ENCODE measurements at places on chromosomes 7 and 10.

DNA sequence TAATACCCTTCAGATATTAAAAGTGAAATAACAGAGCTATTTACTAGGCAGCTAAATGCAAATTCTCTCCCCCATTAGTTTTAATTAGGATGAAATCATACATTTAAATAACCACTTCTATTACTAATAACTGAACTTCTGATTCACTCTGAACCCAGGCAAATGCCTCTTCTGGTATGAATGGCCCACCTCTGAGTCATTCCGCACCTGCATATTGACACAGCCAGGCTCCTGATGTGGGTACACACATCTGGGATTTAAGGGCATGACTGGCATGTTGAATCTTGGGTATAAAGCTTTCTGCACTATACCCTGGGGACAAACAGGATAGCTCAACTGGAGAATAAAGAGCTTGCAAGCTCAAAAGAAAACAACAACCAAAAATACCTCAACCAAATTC, 140.9 kb downstream of the AUTS2 start:
- peak; percentile 25 for DNase-seq

DNA sequence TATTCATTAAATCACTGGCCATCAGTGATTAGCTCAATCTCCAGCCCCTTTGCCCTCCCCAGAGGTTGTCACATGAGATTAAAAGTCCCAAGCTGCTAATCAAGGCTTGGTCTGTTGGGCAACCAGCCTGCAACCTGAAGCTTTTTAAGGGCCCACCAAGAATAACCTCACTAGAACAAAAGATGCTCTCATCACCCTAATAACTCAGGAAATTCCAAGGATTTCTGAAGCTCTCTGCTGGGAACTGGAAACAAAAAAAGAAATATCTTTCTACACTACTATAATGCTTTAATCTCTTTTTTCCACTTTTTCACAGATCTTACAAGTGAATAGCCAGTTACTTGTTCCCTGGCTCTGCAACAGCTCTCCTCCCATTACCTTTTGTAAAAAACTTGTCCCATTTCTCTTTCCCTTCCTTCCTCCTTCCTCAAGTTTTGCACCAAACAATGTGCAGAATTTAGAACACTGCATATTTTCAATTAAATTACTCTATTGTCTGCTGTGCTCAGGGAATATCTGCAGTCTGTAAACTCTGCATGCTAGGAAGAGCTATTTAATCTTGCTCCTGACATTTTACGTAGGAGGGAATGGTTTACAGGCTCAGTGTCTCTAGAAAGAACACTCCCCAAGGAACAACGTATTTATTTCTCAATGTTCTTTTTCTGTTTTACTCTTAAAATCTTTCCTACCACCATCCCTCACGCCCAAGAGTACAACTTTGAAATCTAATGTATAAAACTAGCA, 169.1 kb downstream of the IMMP2L start:
- no peak for DNase-seq

DNA sequence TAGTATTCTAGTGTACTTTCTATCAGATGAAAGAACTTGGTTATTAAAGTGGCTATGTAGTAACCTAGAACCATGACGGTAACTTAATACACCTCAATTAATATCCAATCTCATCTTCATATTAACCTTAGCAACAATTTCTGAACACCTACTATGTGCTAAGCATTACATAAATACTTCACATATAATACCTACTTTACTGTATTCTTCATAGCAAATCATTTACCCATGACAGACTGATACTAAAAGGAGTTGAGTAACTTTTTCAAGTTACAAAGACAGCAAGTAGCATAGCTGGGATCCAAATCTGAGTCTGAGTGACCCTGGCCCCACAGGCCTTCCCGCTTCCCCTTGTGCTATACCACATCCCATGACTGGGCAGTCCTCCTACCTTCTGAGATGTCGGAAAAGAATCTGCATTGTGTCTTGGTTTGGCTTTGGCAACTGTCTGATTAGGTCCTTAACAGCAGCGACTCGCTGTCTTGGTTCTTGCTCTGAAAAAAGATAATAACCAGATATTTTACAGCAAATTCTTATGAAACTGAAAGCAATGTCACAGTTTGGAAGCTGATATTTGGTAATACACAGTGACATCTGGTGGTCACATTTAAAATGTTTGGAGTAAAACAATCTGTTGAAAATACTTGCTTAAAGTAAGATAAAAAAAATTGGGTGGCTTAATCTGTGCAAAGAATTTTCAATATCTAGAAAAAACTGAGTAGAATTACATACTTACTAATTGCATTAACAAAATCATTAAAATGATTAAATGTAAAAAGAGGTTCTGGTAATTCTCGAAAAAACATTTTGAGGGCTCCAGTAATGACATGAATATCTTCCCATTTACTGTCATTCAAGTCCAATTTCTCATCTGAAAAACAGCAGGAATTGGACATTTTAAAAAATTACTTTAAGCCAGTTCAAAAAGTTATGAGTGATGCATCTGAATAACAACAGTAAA, 120.1 kb downstream of the ARHGAP12 start:
- no peak for DNase-seq

DNA sequence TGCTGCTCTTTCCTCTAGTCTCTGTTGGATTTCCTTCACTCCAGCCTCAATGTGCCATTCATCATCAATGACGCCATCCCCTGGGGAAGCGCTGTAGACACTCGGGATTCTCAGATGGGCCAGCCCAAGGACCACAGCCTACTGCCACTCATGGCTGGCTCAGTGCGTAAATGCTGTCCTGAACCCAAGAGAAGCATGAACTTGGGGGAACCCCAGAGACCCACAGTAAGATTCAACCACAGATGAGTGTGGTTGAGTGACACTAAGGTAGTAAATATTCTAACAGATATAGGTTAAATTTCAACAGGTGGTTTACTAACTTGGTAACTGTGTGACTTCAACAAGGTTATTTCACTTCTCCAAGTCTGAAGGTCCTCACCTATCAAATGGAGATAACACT, 304.1 kb downstream of the GRM8 start:
- DNase-seq, result no peak

GRCh38 chr7:8190119-8190895, 71.7 kb downstream of the ICA1 start:
- DNase-seq, result no peak

DNA sequence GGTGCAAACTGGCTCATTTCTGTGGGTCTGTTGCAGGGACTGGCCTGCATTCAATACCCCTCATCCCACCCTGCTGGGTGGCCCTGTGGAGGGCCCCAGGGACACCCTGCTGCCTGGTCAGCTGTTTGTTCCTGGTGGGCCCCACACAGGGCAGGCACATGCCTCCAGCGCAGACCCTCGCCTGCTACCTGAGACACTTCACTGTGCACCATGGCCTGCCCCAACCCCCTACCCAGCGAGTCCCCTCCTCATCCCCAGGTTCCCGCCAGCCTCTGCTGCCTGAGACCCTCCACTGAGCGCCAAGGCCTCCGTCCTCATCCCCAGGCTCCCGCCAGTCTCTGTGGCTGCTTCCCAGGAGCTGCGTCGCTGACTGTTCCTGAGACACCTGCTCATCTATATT, 16.8 kb downstream of the GPR146 start:
- DNase-seq, result no peak

GRCh38 chr10:61857746-61858145, 43.8 kb upstream of the ARID5B start:
- DNase-seq, result no peak

- no peak for DNase-seq
Observed at GRCh38 chr7:116873619-116874018, 11.2 kb downstream of the CAPZA2 start.

- no peak for DNase-seq
Observed at GRCh38 chr7:37645282-37646050, 38.1 kb upstream of the GPR141 start.

DNA sequence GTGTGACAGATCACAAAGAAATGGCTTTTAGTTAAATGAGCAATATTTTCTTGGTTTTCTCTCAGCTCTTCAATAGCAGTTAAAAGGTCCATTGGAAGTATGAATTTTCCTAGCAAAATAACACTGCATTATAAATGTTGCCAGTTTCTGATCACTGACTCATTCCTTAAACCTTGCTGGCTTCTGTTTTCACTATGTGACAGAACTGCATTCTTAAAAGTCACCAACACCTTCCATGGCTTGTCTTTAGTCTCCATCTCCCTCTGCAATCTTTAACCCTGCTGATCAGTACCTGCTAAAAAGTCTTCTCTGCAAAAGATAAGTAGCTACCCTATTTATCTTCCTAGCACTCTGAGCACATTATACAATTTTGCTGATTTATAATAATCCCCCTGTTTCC, 405.0 kb upstream of the LRRN3 start:
- DNase-seq, result no peak

DNA sequence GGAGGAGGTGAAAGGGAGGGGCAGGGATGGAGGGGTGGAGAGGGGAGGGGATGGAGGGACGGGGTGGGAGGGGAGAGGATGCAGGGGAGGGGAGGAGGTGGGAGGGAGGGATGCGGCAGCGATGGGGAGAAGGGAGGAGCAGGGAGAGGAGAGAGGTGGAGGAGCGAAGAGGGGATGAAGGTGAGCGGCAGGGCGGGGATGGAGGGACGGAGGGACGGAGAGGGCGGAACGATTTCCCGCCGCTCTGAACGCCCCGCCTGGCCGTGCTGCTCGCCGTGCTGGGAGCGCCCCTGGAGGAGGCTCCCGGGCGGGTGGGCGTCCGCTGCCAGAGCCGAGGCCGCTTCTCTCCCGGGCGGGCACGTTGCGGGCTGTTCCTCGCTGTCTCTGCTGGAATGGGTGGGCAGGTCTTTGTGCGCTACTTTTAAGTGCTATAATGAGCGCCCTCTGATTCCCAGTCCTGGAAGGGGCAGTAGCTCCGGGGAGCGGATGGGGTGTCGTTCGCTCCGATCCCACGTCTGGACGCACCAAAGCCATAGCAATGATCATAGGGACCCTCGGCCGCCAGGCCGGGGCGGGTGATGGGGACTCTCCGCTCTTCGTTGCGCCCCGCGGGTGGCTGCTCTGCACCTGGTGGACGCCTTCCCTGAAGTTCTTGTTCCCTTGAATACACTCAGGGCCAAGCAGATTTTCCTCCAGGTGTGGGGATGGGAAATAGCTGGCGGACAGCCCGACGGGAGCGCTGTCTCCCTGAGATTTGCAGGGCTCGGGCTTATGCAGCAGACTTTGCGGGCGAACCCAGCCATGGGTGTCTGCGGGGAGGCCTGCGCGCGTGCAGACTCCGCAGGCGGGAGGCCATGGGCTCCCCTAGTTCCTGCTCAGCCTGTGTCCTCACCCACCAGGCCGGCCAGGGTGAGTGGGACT, 81.1 kb upstream of the CPXM2 start:
- DNase-seq, result no peak

- peak; percentile 89 for DNase-seq
Observed at GRCh38 chr10:18659125-18659818, at the start of gene ARL5B. Gene ARL5B, plus strand, starts transcription at chr10:18659431. Its CDS starts 207 bp downstream, at chr10:18659638.

DNA sequence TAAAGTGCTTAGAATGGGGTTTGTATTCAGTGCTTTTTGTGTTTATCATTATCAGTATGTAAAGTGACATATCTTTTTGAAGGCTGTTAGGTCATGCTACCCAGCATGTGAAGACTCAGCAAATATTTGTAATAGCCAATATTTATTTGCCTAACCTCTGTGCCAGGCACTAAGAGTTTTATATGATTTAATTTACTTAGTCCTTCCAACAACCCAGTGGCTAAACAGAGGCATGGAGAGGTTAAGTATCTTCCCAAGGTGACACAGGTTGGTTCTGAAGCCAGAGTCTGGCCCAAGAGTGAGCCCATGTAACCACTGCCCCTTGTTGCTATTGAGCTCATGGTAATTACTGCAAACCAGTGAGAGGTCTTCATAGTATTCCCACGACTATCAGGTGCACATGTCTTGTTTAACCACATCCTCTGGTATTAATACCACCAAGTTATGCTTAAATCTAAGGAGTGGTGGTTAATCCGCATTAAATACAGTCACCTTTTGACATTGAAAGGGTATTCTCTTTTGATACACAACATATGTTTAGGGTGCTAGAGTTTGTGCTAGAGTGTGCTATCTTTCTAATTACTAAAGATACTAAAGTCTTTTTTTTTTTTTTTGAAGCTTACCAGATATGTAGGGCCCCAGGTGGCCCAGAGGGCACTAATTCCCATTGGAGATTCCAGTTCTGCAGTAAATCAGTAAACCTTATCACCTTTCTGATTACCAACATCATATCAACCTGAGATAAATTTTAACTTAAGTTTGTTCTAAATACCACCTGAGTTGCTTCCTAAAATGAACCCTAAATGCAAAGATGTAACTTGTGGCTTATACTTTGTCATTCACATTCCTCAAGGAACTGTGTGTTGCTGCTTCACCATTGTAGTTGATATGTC, 2.9 kb downstream of the ADD3 start:
- no peak for DNase-seq

DNA sequence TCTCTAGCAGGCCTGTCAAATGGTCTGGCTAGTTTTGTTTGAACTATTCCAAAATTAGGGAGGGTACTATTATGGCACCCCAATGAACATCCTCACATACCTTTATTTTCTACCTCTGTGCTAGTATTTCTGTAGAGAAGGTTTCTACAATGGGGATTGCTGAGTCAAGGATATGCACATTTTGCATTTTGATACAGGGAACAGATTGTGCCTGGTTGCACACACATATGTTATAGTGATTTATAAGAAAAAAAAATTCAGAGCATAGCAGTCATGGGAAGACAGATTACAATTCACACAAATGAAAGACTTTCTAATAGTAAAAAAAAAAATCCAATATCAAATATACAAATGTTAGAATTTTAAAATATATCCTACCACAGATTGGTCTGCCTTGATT, 14.1 kb upstream of the NRBF2 start:
- no peak for DNase-seq

DNA sequence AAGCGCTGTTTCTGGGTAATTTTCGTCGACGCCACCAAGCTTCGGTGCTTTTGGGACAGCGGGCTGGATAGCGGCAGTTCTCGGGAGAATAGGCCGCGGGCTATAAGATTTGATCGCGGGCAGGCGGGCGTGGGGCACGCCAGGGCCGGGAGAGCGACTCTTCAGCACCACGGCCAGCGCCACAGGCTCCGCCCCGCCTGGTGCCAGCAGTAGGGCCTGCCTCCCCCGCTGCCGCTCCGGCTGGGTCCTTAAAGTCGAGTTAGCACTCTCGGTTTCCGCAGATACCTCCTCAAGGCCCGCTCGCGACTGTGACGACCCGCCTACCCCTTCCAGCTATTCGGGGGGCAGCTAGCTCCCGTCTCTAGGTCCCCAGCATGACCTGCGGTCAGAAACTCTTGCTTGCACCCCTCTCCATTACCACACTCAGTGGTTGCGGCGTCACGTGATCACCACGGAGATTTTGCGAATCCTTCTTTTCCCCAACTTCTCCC, 9.4 kb downstream of the NXPH1 start:
- DNase-seq, result no peak

DNA sequence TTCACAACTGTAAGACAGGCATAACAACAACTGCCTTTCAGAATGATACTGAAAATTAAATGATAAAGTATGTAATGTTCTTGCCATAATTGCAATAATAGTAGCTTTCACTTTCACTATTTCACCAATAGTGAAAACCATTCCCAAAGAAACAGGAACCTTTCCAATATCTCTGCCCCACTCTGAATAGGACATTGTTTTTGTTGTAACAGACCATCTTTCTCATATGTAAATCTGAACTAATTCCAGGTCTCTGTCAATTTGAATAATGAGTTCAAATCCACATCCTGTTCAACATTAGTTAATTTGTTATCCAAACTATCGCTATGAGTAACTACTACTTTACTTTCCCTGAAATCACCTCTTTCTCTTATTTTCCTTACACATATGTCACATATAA, 148.0 kb downstream of the LRRN3 start:
- DNase-seq, result no peak

GRCh38 chr10:130746311-130746710, 565.2 kb downstream of the TCERG1L start:
- no peak for DNase-seq

- DNase-seq, result no peak
Observed at GRCh38 chr7:6432781-6433180, 15.0 kb downstream of the DAGLB start.

Measured in GM18507 (cell line).